ENCODE measurements at places on chromosomes 6 and 20. TPM values are rescaled to one million over a fixed set of nuclear protein-coding genes. Genes with fewer than 3 reads are reported as not detected.

- H3K4me1 ChIP-seq = no peaks in the 10 kb centered on the region
- no peak for DNase-seq
- H3K36me3 ChIP-seq = no peaks in the 10 kb centered on the region
- H3K27ac ChIP-seq = no peak overlapping the region
- H3K27me3 ChIP-seq = no peaks in the 10 kb centered on the region
- no peak overlapping the region for H3K4me3 ChIP-seq
Observed at GRCh38 chr6:87391334-87391733, 16.4 kb upstream of the CFAP206 start.

DNA sequence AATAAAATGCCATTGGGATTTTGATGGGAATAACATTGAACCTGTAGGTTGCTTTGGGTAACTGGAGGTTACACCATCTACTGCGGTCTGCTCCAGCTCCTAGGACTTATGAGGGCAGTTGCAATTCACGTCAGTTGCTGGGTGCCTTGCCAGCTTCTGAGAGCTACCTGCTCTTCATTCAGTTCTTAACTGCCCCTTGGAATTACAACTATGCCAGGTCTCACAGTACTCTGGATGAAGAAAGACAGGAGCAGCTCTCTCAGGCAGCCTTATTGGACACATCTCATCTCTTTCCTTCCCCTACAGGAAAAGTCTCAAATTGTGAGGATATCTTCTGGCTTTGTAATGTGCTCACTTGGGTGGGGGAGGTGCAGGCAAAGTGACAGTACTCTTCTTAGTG lies 1643.3 kb downstream of the GRIK2 start:
- H3K27ac ChIP-seq = no peak overlapping the region
- no peak overlapping the region for H3K4me3 ChIP-seq
- H3K4me1 ChIP-seq = no peaks in the 10 kb centered on the region
- no peak for DNase-seq
- H3K27me3 ChIP-seq = no peaks in the 10 kb centered on the region

DNA sequence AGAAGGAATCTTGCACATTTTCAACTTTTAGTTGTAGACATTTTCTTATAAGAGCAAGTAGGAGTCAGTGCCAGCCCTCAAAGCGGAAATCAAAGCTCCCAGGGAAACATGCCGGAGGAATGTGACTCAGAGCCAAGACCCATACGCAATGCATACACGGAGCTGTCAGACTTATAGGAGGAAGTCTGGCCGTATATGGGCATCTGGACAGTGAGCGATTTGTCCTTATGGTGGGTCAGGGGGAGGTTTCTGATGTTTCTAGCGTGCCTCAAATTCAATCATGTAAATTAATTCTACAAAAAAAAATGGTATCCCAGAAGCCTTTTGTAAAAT lies 3.6 kb upstream of the CCN2 start:
- H3K36me3 ChIP-seq = no peaks in the 10 kb centered on the region
- peaks cover 2% of the 10 kb centered on the region for H3K4me1 ChIP-seq
- no peaks in the 10 kb centered on the region for H3K27me3 ChIP-seq
- peak overlapping the region; percentile 29 for H3K27ac ChIP-seq
- no peak overlapping the region for H3K4me3 ChIP-seq

- no peak overlapping the region for H3K27ac ChIP-seq
- DNase-seq = no peak
- H3K4me3 ChIP-seq = no peak overlapping the region
- H3K36me3 ChIP-seq = no peaks in the 10 kb centered on the region
Observed at GRCh38 chr6:21992178-21992967, 304.5 kb downstream of the PRL start.

GRCh38 chr6:9095137-9095536 lies 659.8 kb upstream of the SLC35B3 start:
- H3K4me1 ChIP-seq = no peaks in the 10 kb centered on the region
- no peak overlapping the region for H3K27ac ChIP-seq
- DNase-seq = no peak
- peaks cover 2% of the 10 kb centered on the region for H3K27me3 ChIP-seq
- no peaks in the 10 kb centered on the region for H3K36me3 ChIP-seq

GRCh38 chr6:69090132-69090531 lies 455.1 kb downstream of the ADGRB3 start:
- H3K4me3 ChIP-seq = no peak overlapping the region
- no peak overlapping the region for H3K27ac ChIP-seq
- H3K4me1 ChIP-seq = peaks cover 6% of the 10 kb centered on the region
- H3K36me3 ChIP-seq = no peaks in the 10 kb centered on the region

GRCh38 chr6:113668641-113669408 lies 188.3 kb upstream of the MARCKS start:
- no peak overlapping the region for H3K4me3 ChIP-seq
- H3K27ac ChIP-seq = no peak overlapping the region
- H3K36me3 ChIP-seq = no peaks in the 10 kb centered on the region
- DNase-seq = no peak

- no peaks in the 10 kb centered on the region for H3K4me1 ChIP-seq
- no peak for DNase-seq
- H3K27me3 ChIP-seq = no peaks in the 10 kb centered on the region
- no peak overlapping the region for H3K4me3 ChIP-seq
- no peaks in the 10 kb centered on the region for H3K36me3 ChIP-seq
Observed at GRCh38 chr6:122903266-122903915, 92.6 kb upstream of the CLVS2 start.

DNA sequence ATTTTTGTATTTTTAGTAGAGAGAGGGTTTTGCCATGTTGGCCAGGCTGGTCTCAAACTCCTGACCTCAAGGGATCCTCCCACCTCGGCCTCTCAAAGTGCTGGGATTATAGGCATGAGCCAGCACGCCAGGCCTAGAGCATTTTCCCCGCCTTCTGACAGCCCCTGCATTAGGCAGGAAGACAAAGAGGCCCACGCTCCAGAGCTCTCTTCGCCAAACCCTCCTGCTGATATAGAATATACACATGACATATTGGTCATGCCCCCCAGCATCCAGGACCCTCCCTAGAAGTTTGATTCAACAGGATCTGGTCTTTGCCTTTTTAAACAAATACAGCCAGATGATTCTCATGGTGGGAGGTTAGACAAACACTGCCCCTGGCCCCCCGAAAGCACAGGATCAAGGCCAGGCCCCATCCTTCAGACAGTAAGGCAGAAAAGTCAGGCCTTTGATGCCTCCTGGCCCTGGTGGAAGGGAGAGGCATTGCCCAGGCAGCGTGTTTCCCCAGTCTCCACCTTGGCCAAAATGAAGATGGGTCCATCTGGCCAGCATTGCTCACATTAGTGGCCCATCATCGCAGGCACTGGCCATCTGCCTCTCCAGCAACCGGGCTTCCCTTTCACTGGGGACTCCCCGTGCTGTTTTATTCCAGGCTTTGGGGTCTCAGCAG lies 4.4 kb downstream of the SULF2 start:
- H3K4me1 ChIP-seq = no peaks in the 10 kb centered on the region
- no peak overlapping the region for H3K4me3 ChIP-seq
- H3K27ac ChIP-seq = no peak overlapping the region

DNA sequence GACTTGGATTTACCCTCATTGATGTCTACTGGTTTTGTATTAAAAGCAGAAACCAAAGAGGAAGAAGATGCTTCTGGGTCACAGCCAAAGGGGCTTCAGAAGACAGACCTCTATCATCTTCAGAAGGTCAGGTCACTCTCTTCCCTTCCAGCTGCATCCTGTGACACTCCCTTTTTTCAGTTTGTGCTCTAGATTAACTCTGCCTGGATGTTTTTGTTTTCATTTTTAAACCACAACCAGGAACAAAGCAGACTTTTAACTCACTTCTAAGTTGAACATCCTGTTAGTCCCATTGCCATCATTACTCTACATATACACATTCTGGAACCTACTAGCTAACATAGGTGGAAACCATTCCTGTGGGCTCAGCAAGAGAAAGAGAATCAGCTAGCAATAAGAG lies 45.2 kb downstream of the AKIRIN2 start:
- H3K27me3 ChIP-seq = no peaks in the 10 kb centered on the region
- H3K4me3 ChIP-seq = no peak overlapping the region
- no peak overlapping the region for H3K27ac ChIP-seq
- DNase-seq = no peak
- H3K36me3 ChIP-seq = no peaks in the 10 kb centered on the region

DNA sequence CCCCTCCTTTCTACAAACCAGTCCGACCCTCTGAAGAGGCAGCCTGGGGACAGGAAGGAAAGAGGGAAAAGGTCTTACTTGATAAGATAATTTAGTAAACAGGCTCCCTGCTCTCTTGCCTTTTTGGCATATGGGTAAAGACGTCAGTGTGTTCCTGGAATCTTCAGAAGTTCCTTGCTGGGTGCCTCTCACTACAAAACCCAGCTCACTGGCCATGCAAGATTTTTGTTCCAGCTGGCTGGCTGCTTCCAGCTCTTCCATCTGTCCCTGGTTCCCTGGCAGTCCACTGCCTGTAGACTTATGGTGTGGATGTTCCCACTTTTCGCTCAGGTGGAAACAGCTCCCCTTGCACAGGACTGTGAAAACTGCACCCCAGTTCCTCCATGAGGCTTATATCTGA lies 57.4 kb downstream of the MOCS1 start:
- DNase-seq = no peak
- H3K4me1 ChIP-seq = peaks cover 2% of the 10 kb centered on the region
- H3K27me3 ChIP-seq = no peaks in the 10 kb centered on the region

DNA sequence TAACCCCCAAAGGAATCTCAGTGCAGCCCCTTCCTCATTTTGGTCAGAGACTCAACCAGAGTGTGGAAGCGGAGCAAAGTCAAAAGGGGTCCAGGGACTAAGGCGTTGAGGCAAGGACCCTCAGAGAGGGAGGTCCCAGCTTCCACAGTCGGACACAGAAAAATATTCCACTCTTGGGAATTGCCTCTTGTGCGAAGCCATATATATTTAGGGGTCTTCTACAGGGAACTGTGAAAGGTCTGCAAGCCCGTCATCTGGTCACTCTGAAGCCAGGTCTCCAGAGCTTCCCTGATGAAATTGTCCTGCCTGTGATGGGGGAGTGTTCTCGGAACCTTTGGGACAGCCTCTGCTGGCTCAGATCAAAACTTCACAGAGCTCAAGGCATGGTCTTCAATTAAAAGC lies 160.8 kb downstream of the TBXT start:
- no peak overlapping the region for H3K4me3 ChIP-seq
- DNase-seq = no peak
- H3K27me3 ChIP-seq = no peaks in the 10 kb centered on the region

GRCh38 chr20:9211016-9211760 lies 142.3 kb downstream of the PLCB4 start:
- H3K4me3 ChIP-seq = no peak overlapping the region
- no peak overlapping the region for H3K27ac ChIP-seq
- H3K36me3 ChIP-seq = no peaks in the 10 kb centered on the region
- peaks cover 3% of the 10 kb centered on the region for H3K4me1 ChIP-seq

DNA sequence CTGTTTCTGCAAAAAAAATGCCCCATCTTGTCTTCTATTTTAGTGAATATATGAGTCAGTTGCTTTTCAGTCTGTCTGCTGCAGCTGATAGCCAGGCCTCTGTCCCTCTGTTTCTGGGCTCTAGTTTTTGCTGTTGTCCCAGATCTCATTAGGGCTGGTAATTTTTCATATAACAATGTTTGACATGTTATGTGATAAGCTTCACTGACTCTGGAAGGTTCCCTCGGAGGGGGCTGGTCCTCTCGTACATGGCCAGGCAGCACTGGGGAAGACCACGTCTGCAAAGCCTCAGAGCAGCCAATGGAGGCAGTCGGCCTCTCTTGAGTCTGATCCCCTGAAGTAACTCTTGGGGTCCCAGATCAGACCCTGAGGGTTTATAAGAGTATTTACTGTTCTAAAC lies 223.8 kb downstream of the THBS2 start:
- H3K27me3 ChIP-seq = no peaks in the 10 kb centered on the region
- DNase-seq = no peak
- H3K36me3 ChIP-seq = no peaks in the 10 kb centered on the region
- peaks cover 3% of the 10 kb centered on the region for H3K4me1 ChIP-seq

DNA sequence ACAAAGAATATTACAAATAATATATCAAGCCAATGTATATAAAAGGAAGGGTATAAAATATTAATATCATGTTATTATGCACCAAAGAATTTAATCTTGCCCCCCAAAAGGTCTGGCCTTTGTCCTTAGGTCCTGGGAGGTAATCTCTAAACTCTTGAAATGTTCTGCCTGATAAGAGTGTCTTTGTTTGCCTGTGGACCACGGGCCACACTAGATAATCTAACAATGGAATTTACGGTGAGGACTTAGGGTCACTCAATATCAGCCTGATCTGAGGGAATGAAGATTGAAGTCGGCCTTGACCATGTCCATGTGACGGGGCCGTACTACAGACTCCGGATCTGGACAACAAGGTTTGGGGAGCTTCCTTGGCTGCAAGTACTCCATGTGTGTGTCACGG lies 42.9 kb downstream of the HUS1B start:
- H3K36me3 ChIP-seq = no peaks in the 10 kb centered on the region
- H3K27me3 ChIP-seq = no peaks in the 10 kb centered on the region
- H3K27ac ChIP-seq = no peak overlapping the region
- no peaks in the 10 kb centered on the region for H3K4me1 ChIP-seq

- DNase-seq = no peak
- H3K27ac ChIP-seq = no peak overlapping the region
- peak overlapping the region; percentile 85 for H3K4me3 ChIP-seq
- no peaks in the 10 kb centered on the region for H3K4me1 ChIP-seq
- no peaks in the 10 kb centered on the region for H3K27me3 ChIP-seq
- H3K36me3 ChIP-seq = no peaks in the 10 kb centered on the region
Observed at GRCh38 chr6:166999884-167000253, 672 bp downstream of the CEP43 start.

DNA sequence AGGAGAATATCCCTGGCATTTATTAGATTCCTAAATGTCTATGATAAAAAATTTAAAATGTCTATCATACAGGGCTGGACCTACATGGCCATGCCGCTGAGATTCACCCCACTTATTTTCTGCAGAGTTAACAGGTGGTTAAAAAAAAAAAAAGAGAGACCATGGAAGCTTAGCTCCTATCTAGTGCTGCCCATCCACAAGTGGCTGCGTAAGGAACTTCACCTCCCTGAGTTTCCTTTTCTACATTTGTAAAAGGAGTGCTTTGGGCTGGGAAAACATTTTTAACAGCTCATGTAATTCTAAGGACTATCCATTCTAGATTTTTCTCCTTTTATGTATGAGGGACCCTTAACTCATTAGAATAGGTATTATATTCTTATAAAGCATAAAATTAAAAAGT lies 534.1 kb downstream of the MMUT start:
- H3K27me3 ChIP-seq = no peaks in the 10 kb centered on the region
- no peaks in the 10 kb centered on the region for H3K36me3 ChIP-seq
- DNase-seq = no peak
- H3K4me3 ChIP-seq = no peak overlapping the region
- no peaks in the 10 kb centered on the region for H3K4me1 ChIP-seq
- H3K27ac ChIP-seq = no peak overlapping the region

- H3K27ac ChIP-seq = no peak overlapping the region
- no peaks in the 10 kb centered on the region for H3K27me3 ChIP-seq
- DNase-seq = no peak
- no peak overlapping the region for H3K4me3 ChIP-seq
- no peaks in the 10 kb centered on the region for H3K36me3 ChIP-seq
Observed at GRCh38 chr20:15596220-15596890, 976.9 kb downstream of the KIF16B start.

Gene LRP11
- total RNA-seq = 35.3 TPM

Gene LAMA2
- 86.5 TPM for total RNA-seq

Gene LY6G6C
- not detected for total RNA-seq

Gene ZBP1
- 1.6 TPM for total RNA-seq

Gene ZNF335
- 18.4 TPM for total RNA-seq

Gene CRISP2
- total RNA-seq = not detected

Gene TTLL9
- 0.19 TPM for total RNA-seq

Gene RAET1G
- 0.99 TPM for total RNA-seq

Gene INSM1
- not detected for total RNA-seq

Gene UBD
- 0.32 TPM for total RNA-seq

Gene BRD2
- total RNA-seq = 166 TPM

Gene CDH4
- 0.10 TPM for total RNA-seq

Data from aorta (tissue), 5 donors.